ENCODE measurements at places on chromosomes 1 and 21.

GRCh38 chr1:154295408-154296235 lies 23.2 kb downstream of the HAX1 start:
- no peak for DNase-seq

DNA sequence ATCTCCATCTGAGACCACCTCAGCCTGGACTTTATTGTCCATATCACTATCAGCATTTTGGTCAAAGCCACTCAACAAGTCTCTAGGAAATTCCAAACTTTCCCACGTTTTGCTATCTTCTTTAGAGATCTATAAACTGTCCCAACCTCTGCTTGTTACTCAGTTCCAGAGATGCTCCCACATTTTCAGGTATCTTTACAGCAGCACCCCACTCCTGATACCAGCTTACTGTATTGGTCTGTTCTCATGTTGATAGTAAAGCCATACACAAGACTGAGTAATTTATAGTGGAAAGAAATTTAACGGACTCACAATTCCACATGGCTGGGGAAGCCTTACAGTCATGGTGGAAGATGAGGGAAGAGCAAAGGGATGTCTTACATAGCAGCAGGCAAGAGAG lies 465.4 kb upstream of the PBX1 start:
- DNase-seq = no peak

DNA sequence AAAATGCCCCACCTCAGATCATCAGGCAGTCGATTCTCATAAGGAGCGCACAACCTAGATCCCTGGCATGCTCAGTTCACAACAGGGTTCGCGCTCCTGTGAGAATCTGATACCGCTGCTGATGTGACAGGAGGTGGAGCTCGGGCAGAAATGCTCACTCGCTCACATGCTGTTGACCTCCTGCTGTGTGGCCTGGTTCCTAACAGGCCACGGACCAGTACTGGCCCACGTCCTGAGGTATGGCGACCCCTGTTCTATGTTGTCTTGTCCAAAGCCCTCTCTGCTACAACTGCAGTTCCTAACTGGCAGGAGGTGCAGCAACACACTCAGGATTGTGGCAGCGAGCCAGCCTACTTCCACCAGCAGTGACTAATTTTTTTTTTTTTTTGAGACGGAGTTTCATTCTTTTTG lies 70.6 kb downstream of the CLSTN1 start:
- no peak for DNase-seq

DNA sequence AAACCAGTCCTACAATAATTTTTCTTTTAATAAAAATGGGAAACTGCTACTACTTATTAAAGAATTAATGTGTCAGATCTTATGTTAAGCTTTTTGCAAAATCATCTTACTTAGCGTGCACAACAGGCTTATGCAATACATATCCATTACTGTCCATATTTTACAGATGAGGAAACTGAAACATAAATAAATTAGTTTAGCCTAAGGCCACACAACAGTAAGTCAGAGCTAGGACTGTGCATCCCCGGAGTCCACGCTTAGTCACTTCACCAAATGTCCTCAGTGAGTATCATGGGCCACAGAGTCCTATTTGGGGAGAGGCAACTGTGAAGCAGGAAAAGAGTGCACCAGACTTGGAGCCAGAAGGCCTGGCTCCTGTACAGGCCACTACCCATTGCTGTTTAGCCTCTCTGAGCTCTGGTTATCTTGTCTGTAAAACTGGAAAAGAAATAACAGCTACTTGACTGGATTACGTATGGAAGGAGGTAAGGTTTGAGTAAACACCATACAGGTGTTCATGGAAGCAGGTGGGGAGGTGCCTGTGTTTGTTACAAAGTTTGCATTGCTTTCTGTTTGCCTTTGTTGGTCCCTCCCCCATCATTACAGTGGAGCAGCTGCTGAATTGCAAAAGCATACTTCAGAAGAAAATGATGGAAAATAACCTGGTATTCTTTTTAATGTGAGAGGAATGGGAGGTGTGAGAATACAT lies 192.8 kb downstream of the FCRL5 start:
- DNase-seq = no peak
